ENCODE measurements at places on chromosomes 2 and 18.

DNA sequence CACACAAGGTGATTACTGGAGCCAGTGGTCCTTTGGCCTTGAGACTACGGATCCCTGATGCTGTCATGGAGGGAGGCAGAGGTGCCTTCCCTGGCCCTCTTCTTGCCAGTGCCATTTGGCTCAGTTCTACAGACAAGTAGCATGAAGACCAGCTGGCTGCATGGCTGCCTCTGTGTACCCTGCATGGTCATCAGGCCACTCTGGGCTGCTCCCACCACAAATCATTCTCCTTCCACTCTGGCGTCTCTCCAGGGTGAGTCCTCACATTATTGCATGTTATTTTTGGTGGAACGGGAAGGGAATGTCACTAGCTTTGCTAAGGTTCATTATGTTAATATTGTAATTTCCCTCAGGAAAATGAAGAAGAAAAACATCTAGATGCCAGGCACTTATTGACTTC, 229.8 kb downstream of the VAPA start:
- no peak for DNase-seq

DNA sequence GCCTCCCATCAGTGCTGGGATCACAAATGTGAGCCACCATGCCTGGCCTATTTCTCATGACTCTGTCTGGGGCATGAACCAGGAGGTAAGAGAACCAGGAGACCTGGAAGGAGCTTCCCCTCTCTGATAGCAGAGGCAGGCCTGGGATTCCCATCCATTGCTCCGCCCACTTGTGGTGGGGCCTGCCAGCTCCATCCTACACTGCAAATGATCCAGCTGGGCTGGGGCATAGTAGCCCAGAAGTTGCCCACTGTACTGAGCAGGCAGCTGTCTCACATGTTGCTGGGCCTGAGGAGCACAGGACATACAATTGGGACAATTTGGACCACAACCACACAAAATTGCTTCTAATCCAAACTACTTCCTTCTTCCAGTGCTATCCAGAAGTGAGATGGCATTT, 91.0 kb downstream of the MARCHF4 start:
- DNase-seq, result no peak

- no peak for DNase-seq
Measured at GRCh38 chr2:219603771-219604170, 6.1 kb downstream of the STK11IP start.

DNA sequence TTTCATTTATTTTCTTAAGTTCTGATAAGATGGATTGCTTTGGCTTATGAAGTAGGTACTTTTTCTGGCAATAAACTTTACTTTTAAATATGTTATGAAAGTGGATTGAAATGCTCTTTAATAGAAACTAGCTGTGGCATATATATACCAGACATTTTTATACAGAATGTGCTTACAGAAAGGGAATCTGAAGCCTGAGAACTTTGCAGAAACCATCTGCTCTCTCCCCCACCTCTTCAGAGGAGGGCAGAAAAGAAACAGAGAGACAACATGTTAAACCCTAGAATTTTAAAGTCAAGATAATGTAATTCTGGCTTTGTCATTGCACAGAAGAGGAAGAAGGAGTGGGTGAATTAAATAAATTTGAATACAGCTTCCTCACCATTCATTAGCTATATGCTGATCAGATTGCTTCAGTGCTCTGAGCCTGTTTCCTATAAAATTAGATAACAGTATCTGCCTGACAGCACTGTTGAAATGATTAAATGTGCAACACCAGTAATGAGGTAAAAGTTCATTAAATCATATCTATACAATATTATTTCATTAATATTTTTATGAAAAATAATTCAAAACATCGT, 247.3 kb downstream of the CNTNAP5 start:
- no peak for DNase-seq

DNA sequence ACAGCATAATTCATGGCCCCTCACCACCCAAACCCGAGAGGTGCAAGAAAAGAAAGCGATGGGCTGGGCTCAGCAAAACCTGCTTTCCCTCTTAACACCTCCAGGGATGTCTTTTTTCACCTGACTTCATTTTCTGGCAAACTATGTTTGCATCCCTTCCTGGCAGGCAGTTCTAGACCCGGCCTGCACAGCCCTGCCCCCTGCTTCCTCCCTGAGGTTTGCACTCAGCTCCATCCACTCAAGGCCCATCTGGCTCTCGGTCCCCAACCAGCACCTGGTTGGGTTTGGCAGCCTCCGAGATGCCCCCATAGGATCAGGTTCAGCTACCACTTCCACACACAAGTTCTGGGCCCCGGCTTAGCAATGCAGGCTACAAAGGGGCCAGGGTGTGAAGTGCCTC, 185.7 kb downstream of the SMAD7 start:
- no peak for DNase-seq

GRCh38 chr2:230684270-230685168, 28.1 kb upstream of the CAB39 start:
- DNase-seq, result peak; percentile 91

GRCh38 chr18:55688030-55688429, 100.0 kb upstream of the TCF4 start:
- no peak for DNase-seq

DNA sequence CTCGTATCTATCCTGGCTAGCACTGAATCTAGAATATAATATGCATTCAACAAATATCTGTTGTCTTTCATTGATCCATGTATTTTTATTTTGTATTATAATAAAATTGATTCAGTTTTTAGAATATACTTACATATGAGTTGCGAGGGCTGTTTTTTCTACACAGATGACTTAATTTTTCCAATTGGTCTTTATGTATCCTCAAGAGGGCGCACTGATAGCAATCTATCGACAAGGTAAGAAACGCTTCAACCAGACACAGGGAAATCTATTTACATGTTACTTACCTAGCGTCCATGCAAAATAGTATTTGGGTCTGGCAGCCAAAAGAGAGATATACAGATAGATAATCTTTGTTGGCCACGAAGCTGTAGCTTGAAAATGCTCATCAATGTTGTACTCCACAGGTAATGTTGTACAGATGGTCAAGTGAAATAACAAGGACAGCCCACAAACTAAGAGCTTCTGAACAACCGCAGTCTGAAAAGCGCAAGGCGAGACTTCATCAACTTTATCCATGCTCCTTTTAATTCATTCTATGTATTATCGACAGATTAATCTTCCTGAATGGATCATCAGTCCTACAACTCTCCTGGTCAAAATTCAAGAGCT, 35.5 kb upstream of the KIDINS220 start:
- DNase-seq, result peak; percentile 61

DNA sequence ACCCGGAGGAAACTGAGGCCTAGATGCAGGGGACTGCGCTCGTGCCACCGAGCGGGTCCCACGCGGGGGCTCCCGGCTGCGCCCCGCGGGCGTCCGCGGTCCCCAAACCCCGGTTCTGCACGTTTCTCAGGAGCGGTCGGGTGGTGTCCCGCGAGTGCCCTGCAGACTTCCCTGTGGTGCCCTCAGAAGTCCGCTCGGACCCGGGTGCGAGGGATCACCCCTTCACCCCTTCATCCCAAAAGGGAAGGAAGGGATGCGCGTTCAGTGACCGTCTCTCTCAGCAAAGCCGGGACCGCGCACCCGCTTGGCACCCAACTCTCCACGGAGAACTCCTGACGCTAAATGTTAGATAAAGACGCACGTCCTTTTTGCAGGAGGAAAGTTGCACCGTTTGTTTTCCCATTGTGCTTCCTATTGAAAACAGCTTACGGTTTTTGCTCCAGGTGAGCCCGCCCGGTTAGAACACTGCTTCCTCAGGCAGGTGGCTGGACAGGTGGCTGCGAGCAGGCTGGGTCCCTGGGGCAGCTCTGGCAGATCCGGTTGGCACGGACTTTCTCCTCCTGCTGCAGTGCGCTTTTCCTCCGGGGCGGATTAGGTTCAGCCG, 779 bp downstream of the DGKD start:
- DNase-seq, result peak; percentile 22

DNA sequence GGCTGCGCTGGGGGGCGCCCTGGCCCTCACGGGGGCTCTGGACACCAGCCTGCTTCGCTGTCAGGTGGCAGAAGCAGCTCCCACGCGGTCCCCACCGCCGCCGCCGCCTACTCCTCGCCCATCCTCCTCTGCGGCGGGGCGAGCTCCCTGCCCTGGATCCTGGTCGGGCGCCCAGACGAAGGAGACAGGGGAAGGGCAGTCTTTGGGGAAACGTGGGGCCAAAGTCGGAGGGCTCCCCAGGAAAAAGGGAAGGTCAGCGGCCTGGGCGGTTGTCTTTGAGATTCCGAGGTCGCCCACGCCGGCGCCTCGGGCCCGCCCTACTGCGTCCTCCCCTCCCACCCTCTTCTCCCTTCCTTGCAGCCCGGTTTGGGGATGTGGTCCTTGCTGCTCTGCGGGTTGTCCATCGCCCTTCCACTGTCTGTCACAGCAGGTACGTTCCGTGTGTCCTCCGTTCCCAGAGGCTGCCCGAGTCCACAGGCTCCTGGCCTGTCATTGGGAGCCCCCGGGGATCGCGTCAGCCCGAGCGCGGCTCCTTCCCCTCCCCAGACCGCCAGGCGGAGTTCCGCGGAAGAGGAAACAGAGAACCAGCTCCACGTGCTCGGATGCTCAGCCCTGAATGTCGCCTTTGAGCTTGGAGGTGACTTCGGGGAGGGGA, 800 bp downstream of the IL1RL2 start:
- no peak for DNase-seq

GRCh38 chr2:200447139-200447855, 62.6 kb downstream of the KCTD18 start:
- no peak for DNase-seq

- DNase-seq, result no peak
Measured at GRCh38 chr2:202290970-202291369, 25.4 kb downstream of the NOP58 start.

Measured in MCF 10A (cell line).